ENCODE measurements at places on chromosomes 5 and 9.

DNA sequence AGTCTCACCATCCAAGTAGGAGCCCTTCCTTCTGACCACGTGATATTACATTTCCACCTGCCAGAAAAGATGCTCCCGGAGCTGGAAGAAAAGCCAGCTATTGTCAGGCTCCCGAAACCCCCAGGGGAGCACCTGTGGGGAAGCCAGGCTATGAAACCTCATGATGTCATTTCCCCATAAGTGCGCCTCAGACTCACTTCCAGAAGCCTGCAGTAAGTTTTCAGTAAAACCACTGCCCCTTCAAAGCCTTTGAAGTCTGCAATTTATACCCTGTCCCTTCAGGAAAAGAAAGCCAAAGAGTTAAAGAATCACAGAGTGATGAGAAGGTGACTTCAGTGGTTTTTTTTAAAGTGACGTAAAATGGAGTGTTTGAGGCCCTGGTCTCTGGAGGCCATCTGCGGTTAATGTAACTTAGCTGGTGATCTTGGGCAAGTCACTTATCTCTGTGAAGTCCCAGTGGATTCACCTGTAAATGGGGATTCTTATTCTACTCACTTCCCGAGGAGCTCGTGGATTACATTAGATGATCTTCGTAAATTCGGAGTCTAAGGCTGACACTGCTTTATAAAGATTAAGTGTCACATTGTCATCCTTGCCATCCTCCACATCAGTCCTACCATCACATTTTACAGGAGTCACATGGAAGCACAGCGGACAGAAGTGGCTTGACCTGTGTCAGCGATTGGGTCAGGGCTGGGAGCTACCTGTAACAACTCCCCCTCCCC, 2.6 kb upstream of the SEMA6A start:
- DNase-seq = no peak

GRCh38 chr5:98130261-98131035, 643.0 kb upstream of the RGMB start:
- DNase-seq = no peak

DNA sequence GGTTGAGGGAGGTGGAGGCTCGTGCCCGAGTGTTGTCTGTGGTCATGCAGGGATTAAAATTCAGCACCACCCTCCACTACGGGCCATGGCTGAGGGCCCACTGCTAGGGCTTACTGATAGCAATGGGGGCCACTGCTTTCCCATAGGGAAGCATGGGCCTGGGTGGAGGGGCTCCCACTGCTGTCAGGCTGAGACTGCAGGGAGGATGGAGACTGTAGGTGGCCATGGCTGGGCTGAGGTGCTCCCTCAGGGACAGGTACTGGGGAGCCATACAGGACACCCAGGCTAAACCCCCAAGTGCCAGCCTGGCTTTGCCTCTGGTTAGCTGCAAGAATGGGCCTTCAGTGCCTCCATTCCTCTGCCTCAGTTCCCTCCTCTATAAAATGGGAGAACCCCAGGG, 26.1 kb downstream of the FAM163B start:
- DNase-seq = no peak

DNA sequence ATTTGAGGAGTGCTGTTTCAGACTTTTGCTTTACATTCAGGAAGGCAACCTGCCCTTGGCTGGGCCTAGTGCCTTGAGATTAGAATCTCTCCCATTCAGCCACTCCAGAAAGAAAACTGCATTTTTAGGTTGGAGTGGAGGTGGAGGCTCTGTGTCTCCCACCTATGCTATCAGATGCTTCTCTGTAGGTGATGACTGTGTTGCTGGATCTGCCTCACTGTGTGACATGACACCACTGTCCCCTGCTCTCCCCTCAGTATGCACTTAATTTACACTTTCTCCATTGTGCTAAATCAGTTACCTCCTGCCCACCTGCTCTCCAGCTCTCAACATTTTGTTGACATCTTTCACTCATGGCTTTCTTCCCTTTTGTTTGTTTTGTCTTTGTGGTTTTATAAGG, 265.8 kb downstream of the TENT4A start:
- no peak for DNase-seq

DNA sequence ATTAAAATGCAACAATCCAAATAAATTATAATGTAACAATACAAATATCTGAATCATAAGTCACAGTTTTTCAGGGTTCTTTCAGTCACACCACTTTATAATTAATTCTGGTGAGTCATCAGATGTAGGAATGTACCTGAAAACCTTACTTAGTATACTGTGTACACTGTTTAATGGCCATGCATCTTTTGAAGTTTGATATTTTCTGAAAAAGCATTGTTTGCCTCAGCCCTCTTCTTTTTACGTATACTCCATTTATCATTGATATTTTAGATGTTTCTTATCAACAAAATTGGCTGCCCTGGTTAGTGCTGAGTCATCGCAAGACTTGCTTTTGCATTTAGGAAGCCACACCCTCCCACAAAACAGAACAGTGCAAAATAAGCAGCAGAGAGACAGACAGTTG, 218.6 kb downstream of the PJA2 start:
- no peak for DNase-seq

- DNase-seq = no peak
These were observed 130.7 kb upstream of the NREP start for GRCh38 chr5:111887706-111888105.

GRCh38 chr9:136599074-136599531, 53.3 kb upstream of the NOTCH1 start:
- DNase-seq = no peak

GRCh38 chr5:78269088-78269703, 25.3 kb downstream of the AP3B1 start:
- no peak for DNase-seq

- no peak for DNase-seq
These were observed 152.4 kb upstream of the PHYKPL start for GRCh38 chr5:178384816-178385495.

DNA sequence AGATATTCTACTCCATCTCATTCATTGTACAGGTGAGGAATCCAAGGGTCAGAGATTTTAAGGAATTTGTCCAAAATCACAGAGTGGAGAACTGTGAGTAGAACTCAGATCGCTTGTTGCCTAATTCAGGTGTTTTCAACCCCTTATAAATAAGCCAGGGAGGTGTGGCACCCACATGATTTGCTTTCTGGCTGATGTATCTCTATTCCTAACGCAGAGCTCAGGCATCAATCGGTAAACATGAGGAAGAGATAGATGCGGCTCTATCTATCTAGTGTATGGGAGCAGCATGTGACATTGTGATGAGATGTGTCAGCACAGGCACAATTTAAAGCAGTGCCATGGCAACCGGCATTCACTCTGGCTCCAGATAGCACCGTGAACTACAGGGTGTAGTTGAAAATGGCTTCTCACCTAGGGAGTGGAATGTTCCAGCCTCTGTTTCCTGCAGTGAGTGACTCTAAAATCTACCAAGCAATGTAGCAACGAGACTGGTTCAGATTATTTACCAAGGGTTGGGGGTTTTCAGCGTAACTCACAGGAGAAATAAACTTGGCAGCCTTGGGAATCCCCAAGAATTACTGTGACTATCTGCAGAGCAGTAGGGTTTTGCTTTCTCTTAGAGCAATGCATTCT, 53.4 kb upstream of the SUB1 start:
- DNase-seq = peak; percentile 31

GRCh38 chr5:98734646-98735045, 38.8 kb upstream of the RGMB start:
- no peak for DNase-seq

GRCh38 chr5:104915226-104915625, 1352.6 kb upstream of the NUDT12 start:
- DNase-seq = no peak

DNA sequence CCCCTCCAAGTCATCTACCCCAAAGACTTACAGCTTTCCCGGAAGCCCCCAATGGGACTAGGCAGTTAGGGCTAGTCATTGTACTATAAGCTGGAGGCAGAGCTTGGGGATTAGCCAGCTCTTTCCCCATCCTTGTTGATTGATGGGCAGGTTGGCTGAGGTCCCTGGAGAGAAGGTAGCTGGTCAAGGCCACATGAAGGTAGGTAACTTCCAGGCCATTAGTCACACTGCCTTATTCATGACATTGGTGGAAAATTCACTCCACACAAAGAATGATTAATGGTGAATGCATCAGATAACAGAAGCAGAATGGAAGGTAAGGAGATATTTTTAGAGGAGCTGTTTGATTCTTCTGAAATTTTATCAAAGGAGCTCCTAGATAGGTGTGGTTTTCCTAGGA, 49.5 kb upstream of the TGFBR1 start:
- DNase-seq = no peak

DNA sequence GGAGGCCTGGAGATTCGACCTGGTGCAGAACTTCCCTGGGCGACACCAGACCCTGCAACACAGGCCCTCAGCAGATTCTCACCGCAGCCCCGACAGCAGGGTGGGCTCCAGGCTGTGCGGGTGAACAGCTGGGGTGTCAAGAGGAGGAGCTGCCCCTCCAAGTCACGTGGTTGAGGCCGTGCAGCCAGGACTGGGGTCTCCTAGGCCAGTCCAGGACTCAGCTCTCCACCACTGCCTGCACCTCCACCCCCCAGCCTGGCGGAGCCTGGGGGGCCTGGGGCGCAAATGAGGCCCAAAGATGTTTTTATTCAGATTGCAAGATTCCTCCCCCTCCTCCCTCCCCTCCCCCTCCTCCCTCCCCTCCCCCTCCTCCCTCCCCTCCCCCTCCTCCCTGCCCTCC, 9.2 kb upstream of the AGPAT2 start:
- no peak for DNase-seq

DNA sequence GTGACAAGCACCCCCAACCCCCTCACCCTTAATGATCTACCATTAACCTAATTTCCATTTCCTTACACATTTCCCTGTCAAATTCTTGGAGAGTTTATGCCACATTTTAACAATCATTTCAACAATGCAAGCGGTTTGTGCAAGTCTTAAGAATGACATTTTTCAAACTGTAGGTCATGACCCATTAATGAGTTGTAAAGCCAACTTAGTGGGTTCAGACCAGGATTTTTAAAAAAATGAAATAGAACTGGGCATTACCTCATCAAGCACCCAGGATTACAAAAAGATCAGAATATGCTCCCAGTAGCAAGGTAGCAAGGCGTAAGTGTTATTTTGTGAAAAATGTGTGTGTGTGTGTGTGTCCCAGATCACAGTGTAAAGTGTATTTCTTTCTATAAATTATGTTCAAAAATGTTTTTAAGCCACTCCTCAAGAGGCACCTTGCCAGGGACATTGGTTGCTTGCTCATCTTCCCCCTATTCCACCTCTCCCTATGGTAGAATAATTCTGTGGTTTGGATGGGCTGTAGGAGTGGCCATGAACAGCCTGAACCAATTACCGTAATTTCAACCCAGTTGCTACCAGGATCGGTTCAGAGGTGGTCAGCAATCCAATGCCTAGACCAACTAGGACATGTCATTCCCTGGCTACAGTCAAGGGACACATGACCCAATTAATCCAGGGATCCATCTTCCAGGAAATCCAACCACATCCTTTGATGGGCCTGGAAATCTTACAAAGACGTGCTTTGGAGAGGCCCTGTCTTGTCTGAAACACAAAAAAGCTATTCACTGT, 14.4 kb upstream of the TGFBR1 start:
- DNase-seq = no peak

Data from stimulated activated CD8-positive, alpha-beta memory T cell treated with anti-CD3 and anti-CD28 coated beads, Interleukin-2, amount 100 ng/mL, for 1 hour (primary cell).